Activated CD4-positive, CD25-positive, alpha-beta regulatory T cell treated with anti-CD3 and anti-CD28 coated beads, Interleukin-2, amount 50 U/mL, for 16 hours (primary cell): ENCODE measurements at places on chromosomes 6 and 20.

- no peak for DNase-seq
Measured at GRCh38 chr6:15561447-15562199, 101.2 kb downstream of the DTNBP1 start.

DNA sequence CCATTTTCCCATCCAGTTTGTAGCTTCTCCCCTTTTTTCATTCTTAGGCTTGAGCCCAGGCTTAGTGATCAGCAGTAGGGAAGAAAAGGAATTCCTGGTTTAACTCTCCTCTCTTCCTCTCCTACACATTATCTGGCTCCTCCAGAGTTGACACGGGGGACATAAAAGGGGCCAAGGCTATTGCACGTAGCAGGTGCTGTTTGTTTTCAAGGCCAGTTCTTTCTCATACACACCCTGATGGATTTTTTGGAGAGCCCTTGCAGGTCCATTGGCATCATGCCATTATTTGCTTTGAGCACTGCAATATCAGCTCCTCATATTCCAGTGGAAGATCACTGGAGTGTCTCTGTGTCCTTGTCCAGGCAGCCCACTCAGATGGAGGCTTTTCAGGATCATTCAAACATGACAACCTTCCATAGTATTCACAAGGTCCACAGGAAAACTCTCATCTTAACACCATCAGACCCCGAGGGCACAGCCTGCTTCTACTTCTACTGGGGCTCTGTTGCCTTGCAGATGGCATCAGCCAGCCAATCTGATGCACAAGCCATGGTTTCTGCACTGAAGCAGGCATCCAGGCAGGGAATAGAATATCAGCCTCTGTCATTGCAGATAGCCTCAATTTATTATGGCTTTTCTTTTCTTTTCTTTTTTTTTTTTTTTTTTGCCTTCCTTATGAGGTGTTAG lies 18.8 kb downstream of the PLCB4 start:
- no peak for DNase-seq

GRCh38 chr20:9054176-9054575 lies 14.7 kb upstream of the PLCB4 start:
- no peak for DNase-seq

DNA sequence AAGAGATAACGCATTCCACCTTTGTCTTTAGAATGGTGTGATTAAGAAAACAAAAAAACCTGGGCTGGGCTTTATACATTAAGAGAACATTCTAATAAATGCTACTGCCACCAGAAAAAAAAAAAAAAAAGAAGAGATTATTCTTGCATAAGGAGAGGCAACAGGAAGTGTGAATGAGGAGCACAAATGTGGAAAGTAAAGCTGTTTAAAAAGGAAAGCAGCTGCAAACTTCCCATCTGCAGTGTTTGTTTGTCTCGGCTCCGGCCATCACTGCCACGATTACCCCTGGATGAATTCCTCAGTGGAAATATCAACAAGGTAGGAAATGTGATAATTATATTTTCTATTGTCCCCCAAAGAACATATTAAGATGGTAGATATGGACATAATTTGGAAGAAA lies 223.9 kb downstream of the PHF3 start:
- DNase-seq: no peak

DNA sequence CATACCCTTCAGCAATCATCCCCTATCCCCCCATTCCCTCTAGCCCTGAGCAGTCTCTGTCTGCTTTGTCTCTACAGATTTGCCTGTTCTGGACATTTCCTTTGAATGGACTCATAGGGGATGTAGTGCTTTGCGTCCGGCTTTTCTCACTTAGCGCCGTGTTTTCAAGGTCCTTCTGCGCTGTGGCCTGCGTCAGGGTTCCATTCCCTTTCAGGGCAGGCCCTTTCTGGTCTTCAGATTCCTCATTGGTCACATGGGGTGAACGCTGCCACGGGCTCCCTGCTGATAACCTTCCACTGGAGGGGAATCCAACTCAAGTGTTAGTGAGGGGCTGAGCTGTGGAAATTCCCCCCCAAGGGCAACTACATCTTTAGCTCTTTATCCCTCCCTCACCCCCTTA lies 36.4 kb upstream of the APCDD1L start:
- no peak for DNase-seq

- no peak for DNase-seq
Measured at GRCh38 chr20:59729506-59729905, 125.2 kb downstream of the PHACTR3 start.

- DNase-seq: no peak
Measured at GRCh38 chr6:167904791-167905190, 78.1 kb downstream of the AFDN start.

- no peak for DNase-seq
Measured at GRCh38 chr20:49685161-49685601, 28.5 kb downstream of the B4GALT5 start.

DNA sequence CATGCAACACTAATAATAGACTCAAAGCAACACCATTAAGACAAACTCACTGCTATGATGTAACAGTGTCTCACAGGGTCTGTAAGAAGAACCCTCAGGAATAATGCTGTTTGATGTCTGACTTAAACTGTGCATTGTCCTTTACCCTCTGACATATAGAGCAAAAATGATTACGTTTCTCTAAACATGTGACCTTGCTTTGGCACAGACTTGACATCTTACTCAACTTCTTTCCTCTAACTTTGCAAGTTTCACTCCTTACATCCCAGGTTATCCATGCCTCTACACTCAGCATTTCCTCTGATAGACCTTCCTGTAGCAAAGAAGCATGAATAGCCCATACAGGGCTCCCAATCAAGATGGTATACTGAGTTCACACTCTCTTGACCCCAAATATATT lies 252.7 kb downstream of the UST start:
- DNase-seq: no peak

GRCh38 chr6:141641951-141642350 lies 490.8 kb upstream of the GJE1 start:
- DNase-seq: no peak

GRCh38 chr6:55714831-55715230 lies 135.8 kb upstream of the HMGCLL1 start:
- no peak for DNase-seq

- DNase-seq: no peak
Measured at GRCh38 chr20:63736893-63737694, 630 bp downstream of the LIME1 start.

DNA sequence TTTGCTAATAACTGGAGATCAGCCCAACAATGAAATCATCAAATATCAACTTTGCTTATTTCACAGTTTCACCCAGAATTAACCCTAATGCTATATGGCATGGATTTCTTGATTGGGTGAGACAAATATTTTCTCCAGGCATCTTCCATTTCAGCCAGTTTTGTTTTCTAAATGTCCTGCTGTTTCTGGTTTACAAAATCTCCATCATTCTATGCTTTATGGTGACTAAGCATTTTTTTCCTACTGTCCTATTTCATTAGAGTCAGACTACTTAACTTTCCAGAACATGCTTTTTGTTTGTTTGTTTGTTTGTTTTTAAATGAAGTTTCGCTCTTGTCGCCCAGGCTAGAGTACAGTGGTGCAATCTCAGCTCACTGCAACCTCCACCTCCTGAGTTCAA lies 59.5 kb upstream of the EXOC2 start:
- no peak for DNase-seq

DNA sequence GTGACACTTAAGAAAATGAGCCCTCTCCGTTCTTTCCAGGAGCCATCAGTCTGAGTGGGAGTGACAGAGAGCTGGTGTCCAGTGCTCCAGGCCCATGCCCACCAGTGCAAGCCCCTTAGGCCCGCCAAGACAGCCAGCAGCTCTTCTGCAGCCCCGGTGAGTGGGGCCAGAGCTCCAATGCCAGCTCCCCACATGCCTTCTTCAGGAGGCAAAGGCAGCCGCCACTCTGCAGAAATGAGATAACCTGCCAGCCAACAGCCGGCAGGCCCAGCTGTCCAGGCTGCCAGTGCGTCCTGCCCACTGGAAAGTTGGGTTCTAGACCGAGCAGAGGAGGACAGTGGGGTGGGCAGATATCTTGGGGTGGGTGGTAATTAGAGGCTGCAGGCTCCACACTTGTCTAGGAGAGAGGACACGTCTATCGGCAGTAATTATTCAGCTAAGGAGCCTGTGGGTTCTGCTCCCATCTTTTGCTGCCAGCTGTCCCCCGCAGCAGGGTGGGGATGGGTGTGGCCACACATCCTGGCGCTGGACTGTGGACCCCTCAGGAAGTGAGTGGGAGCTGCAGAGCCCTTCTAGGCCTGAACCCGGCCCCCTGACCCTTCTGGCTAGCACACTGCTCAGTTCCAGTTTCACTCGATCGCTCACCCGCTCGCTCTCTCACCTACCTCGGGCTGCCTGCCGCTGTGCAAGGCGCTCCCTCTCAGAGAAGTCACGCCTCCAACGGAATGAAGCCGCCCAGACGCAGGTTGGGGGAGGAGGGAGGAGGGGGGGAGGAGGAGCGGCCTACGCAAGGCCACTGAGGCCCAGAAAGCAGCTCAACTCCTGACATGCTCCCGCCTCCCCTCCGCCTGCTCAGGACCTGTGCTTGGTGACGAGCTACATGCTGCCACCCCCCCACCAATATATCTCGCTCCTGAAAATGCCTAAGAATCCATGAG lies 3.6 kb downstream of the GRM4 start:
- no peak for DNase-seq

DNA sequence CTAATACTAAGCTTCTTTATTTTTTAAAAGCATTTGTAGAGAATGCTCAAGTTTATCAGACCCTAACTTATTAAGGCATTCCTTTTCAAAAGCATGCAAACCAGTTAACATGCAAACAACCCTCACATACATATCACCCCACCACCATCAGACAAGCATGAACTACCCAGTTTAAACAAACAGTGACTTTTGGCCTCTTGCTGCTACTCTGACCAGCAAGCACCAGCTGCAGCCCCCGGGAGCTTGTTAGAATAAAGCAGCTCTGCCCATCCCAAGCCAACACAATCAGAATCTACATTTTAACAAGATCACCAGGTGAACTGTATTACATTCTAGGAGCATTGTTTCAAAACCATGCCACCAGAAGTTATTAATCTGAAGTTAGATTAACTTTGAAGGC lies 5.9 kb upstream of the NUP153 start:
- DNase-seq: no peak

DNA sequence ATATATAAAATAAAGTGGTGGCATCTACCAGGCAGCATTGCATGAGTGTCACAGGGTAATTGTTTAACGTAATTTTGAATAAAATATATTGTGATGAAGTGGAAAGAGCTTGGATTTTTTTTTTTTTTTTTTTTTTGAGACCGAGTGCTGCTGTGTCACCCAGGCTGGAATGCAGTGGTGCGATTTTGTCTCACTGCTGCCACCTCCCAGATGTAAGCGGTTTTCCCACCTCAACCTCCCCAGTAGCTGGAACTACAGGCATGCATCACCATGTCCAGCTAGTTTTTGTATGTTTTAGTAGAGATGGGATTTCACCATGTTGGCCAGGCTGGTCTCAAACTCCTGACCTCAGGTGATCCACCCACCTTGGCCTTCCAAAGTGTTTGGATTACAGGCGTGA lies 81.1 kb upstream of the SMIM8 start:
- DNase-seq: no peak

- DNase-seq: no peak
Measured at GRCh38 chr20:21901470-21902275, 196.2 kb downstream of the PAX1 start.

DNA sequence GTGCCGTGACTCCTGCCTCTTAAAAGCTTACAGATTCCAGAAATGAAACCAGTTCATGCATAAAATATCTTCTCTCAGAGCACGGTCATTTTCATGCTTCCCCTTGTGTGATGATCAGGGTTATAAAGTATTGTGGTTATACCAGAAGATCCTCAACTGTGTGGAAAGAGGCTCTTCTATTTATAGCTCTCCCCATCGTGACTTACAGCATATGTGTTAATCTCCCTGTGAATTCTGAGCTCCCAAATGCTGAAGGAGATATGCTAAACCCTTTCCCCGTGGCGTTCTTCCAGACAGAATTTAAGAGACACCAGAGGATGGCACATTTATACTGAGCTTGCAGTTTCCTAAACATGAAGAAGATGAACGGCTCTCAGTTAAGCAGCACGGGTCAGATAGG lies 158.8 kb downstream of the CDH26 start:
- DNase-seq: no peak

DNA sequence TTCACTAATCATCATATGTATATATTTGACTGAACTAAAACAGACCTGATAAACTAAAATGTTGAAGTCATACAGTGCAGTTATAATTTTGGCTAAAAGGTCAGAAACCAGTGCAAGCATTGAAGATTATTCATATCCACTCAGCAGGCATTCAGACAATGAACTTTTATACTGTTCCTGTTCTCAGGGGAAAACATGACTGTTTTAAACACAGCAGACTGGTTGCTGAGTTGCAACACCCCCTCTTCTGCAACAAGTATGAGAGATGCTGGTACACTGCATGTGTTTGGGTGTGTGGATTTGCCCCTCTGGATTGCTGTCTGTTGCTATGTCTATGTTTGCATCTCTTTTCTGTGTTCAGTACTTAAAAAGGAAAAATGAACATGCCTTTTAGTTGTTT lies 206.8 kb downstream of the EYA4 start:
- no peak for DNase-seq

- DNase-seq: no peak
Measured at GRCh38 chr6:134081506-134081905, 29.1 kb upstream of the SLC2A12 start.

GRCh38 chr20:54190217-54190616 lies 16.4 kb upstream of the CYP24A1 start:
- no peak for DNase-seq

DNA sequence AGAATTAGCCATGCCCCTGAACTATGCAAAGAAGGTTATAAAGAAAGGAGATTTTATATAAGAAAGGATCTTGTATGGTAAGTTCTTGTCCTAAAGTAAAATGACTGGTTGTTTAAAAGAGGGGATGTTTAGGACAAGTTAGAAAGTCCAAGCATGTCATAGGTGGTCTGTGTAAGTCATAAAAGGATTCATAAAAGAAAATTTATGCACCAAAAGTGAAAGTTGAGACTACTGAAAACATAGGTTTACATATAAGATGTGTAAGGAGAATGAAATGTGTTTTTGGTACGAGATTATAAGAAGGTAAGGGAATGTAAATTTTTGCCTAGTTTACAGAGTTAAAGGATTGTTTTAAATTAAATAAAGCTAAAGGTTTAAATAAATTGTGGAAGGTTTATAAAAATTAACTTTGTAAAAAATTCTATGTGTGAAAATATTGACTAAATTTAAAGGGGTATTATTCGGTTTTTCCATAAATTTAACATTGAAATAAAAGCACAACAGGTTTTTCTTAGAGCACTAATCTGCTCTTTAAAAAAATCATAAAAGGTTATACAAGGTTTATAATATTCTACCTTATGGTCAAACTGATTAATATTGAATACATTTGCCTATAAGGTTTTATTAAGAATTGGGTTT lies 93.6 kb upstream of the UST start:
- no peak for DNase-seq

DNA sequence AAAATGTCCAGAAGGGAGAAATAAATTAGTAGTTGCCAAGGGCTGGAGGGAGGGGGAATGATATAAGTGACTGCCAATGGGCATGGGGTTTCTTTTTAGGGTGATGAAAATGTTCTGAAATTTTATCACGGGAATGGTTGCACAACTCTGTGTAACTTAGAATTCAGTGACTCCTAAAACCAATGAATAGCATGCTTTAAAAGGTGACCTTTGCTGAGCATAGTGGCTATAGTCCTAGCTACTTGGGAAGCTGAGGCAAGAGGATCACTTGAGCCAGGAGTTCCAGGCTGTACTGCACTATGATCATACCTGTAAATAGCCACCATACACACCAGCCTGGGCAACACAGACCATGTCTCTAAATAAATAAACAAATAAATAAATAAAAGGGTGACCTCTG lies 109.0 kb downstream of the ATG5 start:
- no peak for DNase-seq
